ENCODE measurements at places on chromosomes 6 and 20.

DNA sequence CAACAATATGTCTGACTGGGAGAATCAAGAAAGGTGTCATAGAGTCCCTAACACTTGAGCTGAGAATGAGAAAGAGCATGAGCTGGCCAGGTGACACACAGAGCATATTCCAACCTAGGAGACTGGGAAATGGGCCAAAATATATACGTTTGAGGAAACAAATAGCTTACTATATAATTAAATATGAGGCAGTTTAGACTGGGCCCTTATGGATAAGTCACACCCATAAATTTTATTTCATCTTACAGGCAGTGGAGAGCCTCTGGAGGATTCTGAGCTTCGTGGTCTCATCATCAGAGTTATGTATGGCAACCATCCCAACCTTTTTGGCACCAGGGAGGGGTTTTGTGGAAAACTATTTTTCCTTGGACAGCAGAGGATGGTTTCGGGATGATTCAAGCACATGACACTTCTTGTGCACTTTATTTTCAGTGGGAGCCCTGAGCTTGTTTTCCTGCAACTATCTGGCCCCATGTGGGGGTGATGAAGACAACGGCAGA is 12.9 kb upstream of the NQO2 start:
- DNase-seq: no peak

DNA sequence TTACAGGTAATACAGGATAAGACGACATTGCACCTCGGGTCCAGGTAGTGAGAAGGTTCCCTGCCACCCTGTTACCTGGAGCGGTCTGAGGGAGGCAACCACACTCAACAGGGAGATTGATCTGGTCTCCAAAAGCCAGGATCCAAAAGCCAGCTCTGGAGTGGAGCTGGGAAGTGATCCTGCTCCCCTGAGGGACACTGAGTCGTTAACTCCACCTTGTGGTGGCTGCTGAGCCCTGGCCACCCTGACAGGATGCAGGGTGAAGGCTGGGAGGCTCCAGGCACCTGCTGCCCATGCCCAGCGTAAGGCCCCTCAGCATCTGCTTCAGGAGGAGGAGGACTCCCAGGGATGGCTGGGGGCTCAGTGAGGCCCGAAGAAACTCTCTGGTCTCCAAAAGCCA is 38.7 kb upstream of the SLC22A2 start:
- peak; percentile 19 for DNase-seq

- DNase-seq: no peak
Observed at GRCh38 chr6:13075141-13075845, 253.0 kb downstream of the TBC1D7 start.

- DNase-seq: no peak
Observed at GRCh38 chr6:71197780-71198179, 90.8 kb upstream of the OGFRL1 start.

DNA sequence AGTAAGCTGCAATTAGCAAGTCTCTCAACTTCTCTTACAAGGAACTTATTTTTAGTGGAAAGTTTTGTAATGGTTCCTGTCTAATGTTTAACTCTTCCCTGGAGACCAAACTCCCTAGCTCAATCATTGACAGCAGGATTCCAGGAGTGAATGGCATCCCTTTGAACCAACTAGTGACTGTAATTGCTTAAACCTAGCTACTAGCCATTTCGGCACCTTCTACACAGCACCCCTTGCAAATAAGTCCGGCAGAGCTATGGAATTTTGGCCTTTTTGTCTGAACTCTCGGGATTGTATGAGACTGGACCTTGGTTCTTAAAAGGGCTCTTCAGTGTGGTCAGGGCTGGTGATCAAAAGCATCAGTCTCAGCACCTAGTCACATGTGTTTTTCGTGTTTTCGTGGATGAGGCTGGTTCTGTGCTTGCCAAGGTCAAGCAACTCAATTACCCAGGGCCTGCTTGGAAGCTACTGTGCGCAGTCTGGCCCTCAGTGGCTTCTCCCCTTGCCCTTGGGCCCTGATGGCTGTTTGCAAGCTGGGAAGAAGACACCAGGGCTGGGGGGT is 135.3 kb upstream of the NEDD9 start:
- DNase-seq: no peak

- DNase-seq: no peak
Observed at GRCh38 chr6:118783931-118784550, 109.9 kb upstream of the ASF1A start.

DNA sequence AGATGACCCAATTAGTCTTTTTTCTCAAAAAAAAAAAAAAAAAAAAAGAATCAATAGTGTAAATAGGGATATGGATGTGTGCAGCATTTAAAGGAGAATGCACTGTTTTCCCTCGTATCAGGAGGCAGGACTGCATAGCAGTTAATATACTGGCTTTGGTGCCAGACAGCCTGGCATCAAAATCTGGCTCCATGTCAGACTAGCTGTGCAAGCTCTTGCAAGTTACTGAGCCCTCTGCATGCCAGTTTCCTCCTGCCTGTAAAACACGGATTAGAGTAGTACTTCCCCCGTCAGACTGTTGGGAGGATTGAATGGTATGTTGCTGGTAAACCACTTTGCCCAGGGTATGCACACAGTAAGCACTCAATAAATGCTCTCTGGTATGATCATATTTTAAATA is 594.2 kb upstream of the CHD6 start:
- no peak for DNase-seq

DNA sequence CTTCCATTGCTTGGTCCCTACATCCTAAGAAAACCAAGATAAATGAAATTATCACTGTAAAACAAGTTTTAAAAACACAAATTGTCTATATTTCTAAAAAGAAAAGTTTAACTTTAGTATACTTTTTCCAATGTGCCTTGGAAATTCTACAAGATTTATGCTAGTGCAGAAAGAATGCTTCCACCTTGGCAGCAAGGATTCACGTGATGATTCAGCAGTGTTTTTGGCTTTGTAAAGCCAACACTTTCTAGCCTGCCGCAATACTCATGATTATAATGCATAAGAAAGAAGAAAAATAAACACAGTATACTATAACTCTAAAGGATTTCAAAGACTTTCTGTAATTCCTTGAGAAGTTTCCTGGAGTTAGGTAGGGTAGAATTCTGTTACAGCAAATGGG is 442.7 kb downstream of the TENT5A start:
- DNase-seq: no peak

GRCh38 chr20:15760001-15760621 is 813.1 kb downstream of the KIF16B start:
- no peak for DNase-seq

DNA sequence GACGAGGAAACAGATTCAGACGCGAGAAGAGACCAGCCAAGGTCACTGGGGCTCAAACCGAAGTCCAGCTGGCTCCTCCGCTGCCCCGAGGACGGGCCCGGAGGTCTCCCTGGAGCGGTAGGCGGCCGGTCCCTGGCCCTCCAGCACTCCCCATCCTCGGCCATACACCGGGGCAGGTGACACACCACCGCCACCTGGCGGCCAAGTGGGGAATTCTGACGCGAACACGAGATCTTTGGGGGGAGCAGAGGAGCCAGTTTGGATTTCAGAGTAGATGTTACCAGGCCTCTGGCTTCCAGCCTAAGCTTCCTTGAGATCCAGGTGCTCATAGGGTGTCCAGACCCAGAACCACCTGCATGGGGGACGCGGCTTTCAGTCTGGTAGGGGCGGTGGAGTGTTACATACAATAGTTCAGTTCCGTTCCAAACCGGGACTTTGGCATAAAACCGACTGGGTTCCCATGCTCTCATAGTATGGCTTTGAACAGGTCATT is 16.1 kb downstream of the BPIFB1 start:
- DNase-seq: peak; percentile 98

DNA sequence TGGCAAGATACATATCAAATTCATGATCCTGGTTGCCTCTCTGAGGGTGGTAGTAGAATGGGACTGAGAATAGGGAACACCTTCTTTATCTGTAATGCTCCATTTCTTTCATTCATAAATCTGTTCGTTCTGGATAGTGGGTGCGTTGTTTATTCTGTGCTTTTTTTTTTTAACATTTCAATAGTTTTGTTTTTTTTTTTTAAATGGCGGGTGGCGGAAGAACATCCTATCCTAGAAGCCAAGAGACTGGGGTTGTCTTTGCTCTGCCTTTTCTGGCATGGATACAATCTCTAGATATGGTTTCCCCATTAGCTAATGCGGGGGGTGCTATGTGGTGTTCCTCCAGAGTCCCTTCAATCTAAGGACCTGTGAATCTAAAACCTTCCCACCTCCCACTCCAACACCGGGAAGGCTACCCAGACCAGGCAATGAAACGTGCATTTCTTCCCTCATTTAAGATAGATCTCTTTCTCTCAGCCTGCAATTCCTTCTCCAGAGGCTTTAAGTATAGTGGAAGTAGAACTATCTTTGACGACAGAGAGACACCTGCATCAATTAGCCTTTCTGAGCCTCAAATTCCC is 883 bp upstream of the CCDC28A start:
- DNase-seq: no peak

- no peak for DNase-seq
Observed at GRCh38 chr6:125022391-125022989, 60.3 kb downstream of the RNF217 start.

- DNase-seq: no peak
Observed at GRCh38 chr20:18669241-18670019, 81.6 kb downstream of the DTD1 start.

- DNase-seq: no peak
Observed at GRCh38 chr6:106684011-106684410, 54.6 kb downstream of the QRSL1 start.

- peak; percentile 57 for DNase-seq
Observed at GRCh38 chr20:1005452-1006027, 3.4 kb upstream of the RSPO4 start.

DNA sequence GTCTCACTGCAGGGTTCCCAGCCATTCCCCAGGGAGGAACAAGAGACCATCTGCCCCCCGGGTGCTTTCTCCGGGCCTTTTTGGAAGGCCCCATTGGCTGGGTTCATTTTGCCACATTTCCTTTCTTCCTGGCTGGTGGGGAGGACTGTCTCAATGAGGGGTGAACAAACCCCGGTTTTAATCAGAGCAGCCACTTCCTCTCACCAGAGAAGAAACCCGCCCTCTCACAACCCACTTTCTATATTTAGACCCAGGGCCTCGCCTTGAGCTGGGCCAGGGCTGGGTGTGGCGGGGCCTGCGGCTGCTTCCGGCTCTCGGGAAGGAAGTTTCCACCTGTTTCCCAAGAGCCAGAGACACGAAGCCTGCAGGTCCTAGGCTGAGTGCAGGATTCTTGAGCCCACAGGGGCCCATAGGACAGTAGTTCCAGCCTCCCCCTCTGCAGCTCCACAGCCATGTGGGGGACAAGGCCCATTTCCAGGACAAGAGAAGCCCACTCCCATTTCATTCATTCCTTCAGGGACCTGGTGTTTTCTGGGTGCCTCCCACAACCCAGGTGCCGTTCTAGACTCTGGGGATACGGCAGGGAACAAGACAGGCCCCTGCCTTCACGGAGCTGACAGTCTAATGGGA is 41.8 kb downstream of the RBM38 start:
- no peak for DNase-seq

- DNase-seq: no peak
Observed at GRCh38 chr6:141195251-141195832, 937.4 kb upstream of the GJE1 start.

- no peak for DNase-seq
Observed at GRCh38 chr6:157556144-157556645, 175.2 kb downstream of the ZDHHC14 start.

GRCh38 chr6:12221856-12222255 is 68.3 kb upstream of the EDN1 start:
- no peak for DNase-seq

- DNase-seq: no peak
Observed at GRCh38 chr6:24757611-24758010, 17.1 kb upstream of the GMNN start.

- DNase-seq: no peak
Observed at GRCh38 chr6:20433929-20434328, 32.2 kb downstream of the E2F3 start.

- DNase-seq: no peak
Observed at GRCh38 chr20:36062799-36063198, 91.7 kb upstream of the EPB41L1 start.

- no peak for DNase-seq
Observed at GRCh38 chr6:41935193-41935574, 6.4 kb downstream of the CCND3 start.

DNA sequence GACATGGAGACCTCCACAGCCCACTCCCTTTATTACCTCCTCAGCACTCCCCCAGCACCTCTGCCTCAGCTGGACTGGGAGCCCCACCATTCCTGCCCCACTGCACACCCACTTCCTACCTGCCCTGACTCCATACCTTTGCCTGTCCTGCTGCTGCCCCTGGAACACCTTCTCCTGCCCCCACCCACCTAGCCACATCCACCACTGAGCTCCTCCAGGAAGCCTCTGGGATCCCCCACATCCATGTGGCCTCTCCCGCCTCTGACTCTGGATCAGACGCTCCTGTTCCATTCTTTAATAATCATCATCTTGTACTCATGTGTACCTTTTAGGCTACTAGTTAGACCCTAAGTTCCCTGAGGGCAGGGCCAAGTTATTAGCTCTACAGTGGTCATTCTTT is 2.2 kb upstream of the SDCBP2 start:
- DNase-seq: no peak

DNA sequence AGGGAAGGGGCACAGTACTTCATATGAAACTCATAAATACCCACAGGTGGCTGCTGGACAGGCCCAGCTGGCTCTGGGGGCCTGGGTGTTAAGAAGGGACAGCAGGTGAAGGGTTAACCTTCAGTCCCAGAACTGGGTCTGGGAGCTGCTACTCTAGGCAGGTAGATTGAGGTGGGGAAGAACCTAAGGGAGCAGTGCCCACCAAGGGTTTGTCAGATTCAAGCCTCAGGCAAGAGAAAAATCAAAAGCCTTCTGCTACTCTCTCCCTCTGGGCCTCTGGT is 5.6 kb downstream of the RPL10A start:
- DNase-seq: no peak

- no peak for DNase-seq
Observed at GRCh38 chr6:135577059-135577538, 79.6 kb upstream of the AHI1 start.
